WTC11 (cell line): ENCODE measurements at places on chromosomes 11 and 22.

DNA sequence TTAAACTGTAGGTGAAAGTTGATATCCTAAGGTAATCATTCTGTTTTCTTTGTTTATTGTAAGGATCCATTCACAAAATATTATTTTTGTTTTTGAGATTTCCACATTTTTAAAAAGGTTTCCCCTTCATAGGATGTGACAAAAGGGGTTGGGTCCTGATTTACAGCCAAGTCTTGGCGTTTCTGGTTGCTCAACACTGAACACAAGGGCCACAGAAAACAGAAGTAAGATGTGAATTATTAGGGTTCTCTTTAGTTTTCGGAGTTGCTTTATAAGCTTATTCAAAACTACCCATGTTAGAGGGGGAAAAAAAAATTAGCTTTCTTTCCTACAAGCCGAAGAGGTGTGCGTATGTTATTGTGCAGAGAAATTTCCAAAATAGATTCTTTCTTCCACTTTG, 30.0 kb upstream of the FLI1 start:
- DNase-seq = no peak

- no peak for DNase-seq
Observed at GRCh38 chr11:113161711-113162591, 152.4 kb upstream of the TTC12 start.

- DNase-seq = no peak
Observed at GRCh38 chr22:37340331-37341262, 58.3 kb downstream of the CYTH4 start.

DNA sequence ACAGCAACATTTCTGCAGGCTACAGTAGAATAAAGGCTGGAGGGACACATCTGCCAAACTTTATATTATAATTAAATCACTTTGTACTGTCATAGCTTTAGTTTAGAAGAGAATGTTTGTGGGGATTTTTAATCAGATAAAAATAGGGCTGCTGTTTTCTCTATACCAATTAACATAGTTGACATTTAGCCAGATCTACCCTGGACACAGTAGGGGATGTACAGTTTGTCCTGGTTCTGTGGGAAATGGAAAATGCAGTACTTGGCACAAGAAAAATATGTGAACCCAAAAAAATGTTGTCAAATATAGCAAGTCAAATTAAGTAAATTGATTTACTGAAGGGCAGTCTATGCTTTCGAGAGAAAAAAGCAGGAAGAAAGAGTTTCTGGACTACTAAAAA, 20.8 kb upstream of the PICALM start:
- no peak for DNase-seq

GRCh38 chr11:121336279-121336937, 43.8 kb downstream of the SC5D start:
- no peak for DNase-seq

DNA sequence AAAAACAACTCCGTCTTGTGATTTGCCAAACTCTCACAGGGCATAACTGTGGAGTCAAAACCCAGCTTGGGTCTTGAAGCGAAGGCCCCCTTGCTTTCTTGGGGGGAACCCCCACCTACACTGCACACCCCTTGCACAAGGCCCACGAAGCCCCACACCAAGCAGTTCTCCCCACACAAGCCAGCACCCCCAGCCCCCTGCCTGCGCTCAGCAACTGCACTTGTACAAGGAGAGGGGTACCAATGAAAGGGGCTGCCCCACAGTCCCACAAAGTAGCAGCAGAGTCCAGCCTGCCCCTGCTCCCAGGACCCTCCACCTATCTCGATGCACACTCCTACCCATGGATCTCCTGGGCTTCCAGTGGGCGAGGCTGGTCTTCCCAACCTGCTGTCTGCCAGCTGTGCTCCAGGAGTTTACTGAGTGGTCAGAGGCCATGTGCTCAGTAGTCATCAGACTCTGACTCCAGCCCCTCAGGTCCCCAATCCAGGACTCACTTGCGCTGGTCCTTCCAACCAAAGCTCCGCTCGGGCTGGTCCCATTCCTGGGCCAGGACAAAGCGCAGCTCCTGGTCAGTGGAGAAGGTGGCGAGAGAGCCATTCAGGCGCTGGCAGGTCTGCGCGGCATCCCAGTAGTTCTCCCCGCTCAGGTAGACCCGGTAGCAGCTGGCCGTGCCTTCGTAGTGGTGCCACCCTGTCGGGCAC, 57.7 kb downstream of the DGCR2 start:
- DNase-seq = no peak

- DNase-seq = no peak
Observed at GRCh38 chr11:112826788-112827187, 134.4 kb upstream of the NCAM1 start.

DNA sequence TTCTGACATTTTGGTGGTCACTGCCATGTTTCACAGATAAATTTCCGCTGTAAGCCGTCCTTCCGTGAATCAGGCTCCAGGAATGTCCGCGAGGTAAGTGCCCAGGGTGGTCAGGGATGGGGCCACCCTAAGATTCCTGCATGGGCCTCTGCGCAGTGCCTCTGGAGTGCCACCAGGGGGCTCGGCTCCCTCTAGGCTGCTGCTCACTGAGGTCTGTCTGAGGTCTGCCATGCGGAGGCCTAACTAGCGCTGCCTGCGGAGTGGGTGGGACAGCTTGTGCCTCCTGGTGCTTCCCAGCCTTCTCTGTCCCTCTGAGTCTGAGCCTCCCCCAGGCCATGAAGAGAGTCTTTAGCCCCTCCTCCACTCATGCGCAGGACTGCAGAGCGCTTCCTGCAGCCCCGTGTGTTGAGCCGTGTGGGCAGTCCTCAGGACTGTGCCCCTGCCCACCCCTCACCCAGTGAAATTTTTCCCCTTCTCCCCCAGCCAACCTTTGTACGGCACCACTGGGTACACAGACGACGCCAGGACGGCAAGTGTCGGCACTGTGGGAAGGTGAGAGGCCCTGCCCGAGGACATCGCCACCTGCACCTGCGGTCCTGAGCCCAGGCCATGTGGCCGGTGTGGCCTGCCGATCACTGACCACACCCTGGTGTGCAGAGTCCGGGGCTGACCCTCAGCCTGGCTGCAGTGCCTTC, 11.9 kb upstream of the MDK start:
- peak; percentile 82 for DNase-seq

- no peak for DNase-seq
Observed at GRCh38 chr11:132988411-132988810, 543.9 kb downstream of the OPCML start.

DNA sequence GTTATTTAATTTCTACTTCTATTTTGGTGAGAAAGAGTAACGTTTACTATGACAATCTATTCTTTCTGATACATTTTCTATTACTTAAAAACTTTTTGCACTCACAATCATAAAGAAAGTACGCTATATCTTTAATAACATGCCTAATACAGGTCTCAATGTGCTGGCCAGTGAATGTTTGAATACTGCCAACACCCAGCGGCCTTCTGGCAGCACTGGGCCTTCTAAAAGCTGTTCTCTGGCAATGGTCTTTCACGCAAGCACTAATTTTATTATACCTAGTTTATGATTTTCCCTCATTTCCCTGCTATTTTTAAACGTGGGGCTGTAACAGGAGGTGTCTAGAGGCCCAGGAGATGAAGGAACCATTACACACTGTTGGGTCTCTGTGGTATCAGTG, 349.8 kb upstream of the PITPNB start:
- no peak for DNase-seq

DNA sequence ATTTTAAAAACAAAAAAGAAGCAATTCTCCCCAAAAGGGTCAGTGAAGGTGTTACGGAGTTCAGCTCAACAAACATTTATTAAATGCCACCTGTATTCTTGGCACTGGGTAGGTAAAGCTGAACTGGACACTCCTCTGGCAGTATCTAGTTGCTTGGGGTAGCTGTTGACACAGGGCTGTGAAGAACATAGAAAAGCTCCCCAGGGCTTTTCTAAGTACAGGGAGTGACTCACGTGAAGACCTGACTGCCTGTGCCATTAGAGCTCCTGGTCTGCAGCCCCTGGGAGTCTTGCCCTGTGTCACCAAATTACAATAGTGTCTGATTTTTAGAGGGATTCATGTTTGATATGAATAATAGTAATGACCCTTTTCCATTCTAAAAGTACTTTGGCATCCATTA, 43.6 kb downstream of the COA4 start:
- DNase-seq = no peak

- no peak for DNase-seq
Observed at GRCh38 chr11:96204721-96205459, 138.1 kb downstream of the MAML2 start.

- DNase-seq = no peak
Observed at GRCh38 chr22:47343611-47344010, 581.2 kb downstream of the TBC1D22A start.

DNA sequence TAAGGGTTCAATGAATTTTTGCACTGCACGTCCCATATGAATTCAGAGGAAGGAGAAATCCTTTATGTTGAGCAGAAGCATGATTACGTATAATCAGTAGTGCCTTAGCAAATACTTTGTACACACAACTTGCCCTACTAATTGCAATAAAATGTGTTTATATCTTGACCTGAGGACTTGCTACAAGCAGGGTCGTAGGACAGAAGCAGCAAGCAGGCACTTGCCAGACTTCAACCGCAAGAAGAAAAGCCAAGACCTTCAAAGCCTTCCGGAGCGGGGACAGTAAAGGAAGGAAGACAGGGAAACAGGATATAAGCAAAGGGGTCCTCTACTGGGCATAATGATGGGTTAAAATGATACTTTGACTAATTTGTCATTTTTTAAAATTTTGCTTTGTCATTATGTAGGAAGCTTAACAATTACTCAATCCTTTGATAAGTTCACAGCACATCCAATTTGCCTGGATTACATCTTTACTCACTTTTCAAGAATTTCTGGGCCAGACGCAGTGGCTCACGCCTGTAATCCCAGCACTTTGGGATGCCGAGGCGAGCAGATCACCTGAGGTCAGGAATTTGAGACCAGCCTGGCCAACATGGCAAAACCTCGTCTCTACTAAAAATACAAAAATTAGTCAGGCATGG, 23.2 kb upstream of the UBASH3B start:
- DNase-seq = no peak

- peak; percentile 86 for DNase-seq
Observed at GRCh38 chr11:32374261-32374711, 61.1 kb downstream of the WT1 start.

DNA sequence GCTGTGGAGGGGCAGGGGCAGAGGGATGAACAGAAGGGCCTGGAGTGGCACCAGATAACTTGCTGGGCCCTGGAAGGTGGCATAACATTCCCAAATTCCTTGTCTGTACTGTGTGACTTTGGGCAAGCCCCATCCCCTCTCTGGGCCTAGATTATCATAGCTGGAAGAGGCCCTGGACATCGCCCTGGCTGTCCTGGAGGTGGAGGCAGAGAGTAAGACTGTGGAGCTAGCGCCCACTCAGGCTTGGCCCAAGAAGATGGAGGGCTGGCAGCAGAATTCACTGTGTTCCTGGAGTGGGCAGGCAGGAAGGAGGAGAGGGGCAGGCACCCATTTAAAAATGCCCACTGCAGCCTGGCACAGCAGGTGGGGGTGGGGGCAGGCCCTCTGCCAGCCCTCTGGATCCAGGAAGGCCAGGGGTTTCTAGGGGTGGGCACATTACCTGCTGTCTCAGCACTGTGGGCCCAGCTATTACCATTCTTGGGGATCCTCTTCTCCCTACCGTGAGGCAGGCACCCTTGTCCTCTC, 22.6 kb downstream of the ARHGEF17 start:
- DNase-seq = peak; percentile 35

DNA sequence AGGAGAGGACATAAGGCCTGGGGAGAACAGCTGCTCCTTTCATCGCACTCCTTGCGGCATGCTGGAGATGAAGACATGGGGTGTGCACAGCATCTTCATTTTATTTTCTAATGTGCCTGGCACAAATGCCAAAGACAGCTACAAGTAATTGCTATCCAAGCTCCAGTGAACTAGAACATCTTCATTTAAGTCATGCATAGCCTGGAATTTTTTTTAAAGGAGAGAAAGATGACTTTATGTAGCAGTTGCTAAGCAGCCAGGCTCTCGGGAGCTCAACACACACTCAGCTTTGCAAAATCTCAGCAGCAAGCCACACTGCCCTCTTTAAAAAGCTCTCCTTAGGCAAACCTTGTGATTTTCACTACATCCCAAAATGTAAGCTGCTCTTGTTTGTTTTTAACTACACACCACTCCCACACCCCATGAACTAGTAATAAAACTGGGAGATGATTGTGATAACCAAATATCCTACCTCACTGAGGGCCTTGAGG, 164.5 kb upstream of the POU2AF2 start:
- no peak for DNase-seq

GRCh38 chr22:21657360-21658032, 8.3 kb upstream of the PPIL2 start:
- peak; percentile 80 for DNase-seq

GRCh38 chr11:118522571-118523072, 4.7 kb upstream of the TTC36 start:
- DNase-seq = peak; percentile 51

DNA sequence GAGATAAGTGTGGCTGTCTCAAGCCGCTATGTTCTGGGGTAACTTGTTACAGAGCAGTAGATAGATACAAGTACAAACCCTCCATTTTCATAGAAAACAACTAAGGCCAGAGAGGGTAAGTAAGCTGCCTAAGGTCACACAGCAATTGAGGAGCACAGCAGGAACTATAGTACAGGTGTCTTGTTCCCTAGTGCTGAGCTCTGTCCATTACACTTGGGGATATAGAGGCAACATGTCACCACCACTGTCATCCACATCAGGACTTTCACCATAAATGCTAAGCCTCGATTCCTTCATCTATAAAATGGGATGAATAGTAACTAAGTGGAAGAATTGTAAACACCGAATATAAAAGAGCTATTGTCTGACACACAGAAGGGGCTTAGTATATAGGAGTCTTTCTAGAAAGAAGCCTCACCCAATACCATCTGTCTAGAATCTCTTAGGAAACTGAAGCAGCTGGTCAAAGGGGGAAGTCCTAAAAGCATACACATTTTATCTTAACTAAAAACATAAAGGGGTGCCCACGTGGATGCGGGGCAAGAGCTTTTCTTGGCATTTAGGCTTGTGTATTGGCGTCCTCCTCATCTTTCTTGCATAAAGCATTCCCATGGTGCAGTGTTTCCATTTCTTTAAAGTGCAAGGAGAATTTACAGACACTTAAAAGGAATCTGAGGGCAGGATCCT, 93.8 kb upstream of the ALX4 start:
- DNase-seq = no peak

GRCh38 chr11:9748361-9748970, 84.6 kb downstream of the SWAP70 start:
- peak; percentile 52 for DNase-seq

DNA sequence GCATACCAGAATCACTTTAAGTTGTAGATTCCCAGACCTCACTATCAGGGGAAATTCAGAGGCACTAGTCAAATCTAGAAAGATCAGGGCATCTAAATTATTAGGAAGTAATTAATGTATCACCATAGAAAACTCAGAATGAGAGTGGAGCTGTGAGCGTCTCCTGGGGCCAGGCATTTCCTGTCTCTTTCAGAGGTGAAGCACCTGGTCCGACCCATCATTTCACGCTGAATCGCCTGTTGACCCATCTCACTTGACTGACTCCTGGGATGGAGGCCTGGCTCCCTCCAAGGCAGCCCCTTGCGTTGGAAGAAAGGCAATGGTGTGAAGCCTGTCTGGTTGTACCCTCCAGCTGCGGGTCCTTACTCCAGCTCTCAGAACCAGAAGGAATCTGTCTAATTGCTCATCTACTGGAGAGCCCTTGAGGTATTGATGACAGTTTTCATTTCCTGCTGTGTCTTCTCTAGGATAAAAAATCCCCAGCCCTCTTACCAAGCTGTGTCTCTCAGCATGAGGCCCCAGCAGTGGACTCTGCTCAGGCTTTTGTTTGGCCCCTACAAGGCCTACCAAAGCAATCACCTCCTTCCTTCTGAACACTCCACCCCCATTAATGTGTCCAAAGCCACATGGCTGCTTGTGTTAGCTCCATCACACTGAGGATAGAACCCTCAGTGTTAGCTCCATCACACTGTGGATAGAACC, 93.2 kb upstream of the SYT13 start:
- DNase-seq = no peak
